Fibroblast of lung (primary cell): ENCODE measurements at places on chromosomes 1 and 21. TPM values are rescaled to one million over a fixed set of nuclear protein-coding genes. Genes with fewer than 3 reads are reported as not detected.
A peak's percentile ranks its signal among the peaks of the same experiment; 100 is the strongest.

- peak; percentile 86 for DNase-seq
These were observed at the start of gene MAP10 for GRCh38 chr1:232805269-232806185. TSS of gene MAP10 (plus strand) at chr1:232805416. CDS start at chr1:232805450, 34 bp downstream.

- no peak for DNase-seq
These were observed 8.5 kb downstream of the ECHDC2 start for GRCh38 chr1:52913014-52913413.

GRCh38 chr1:35509558-35509957 is 47.6 kb downstream of the KIAA0319L start:
- no peak for DNase-seq

- DNase-seq = peak; percentile 71
These were observed 1.0 kb downstream of the PLPP3 start for GRCh38 chr1:56578138-56578962.

DNA sequence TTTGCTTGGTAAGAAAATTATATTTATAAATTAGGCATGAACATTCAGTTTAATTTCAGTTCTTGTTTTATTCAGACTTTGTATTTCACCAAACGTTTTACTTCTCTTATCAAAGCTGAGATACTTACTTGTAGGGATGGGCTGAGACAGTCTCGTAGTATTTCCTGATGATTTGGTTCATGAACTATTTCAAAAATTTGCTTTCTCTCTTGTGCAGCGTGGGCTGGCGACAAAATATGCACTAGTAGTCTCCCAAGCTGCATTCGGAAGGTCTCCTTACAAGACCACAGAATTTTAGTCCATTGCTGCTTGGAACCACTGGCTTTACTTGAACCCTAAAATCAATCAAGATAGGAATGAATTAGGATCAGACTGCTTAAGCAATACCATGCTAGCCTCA is 91.7 kb upstream of the GNG4 start:
- DNase-seq = peak; percentile 94

DNA sequence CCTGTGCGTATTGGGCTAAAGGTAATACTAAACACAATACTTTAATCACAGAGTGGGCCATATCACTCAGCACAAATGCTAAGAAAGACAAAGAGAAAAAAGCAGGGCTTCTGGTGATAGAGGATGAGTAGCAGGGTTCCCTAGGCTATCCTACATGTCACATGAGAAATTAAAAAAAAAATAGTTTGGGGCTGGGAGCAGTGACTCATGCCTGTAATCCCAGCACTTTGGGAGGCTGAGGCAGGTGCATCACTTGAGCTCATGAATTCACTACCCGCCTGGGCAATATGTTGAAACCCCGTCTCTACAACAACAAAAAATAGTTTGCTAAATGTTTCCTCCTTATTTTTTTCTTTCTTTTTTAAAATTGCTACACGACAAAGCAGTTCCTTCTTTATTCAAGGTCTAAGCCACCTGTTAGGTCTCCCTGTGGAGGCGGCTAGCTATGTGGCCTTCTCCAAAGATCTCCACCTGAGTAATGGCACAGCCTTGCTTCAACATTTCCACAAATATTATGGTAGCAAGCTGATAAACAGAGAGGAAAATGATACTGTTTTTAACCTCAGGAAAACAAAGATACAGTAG is 1.5 kb downstream of the ENSA start:
- DNase-seq = no peak

- no peak for DNase-seq
These were observed 80.3 kb downstream of the PCNX2 start for GRCh38 chr1:233215135-233215760.

GRCh38 chr1:204685236-204686006 is at the start of gene LRRN2:
TSS of gene LRRN2 (minus strand) at chr1:204685738. CDS start at chr1:204619992, 65,746 bp downstream.
- DNase-seq = no peak

DNA sequence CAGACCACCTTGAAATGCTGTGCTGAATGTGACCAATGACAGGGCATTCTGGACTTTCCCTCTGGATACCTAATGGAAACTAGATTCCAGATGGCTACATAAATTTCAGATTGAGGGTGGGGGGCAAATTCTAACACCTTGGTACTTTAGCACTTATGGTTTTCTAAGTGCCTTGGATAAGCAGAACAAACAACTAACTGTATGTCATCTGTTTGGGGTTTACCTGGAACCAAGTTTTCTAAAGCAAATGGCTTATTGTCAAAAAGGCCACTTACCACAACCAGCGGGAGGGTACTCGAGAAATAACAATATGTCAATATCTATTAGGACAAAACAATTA is 39.1 kb downstream of the GPR3 start:
- DNase-seq = no peak

DNA sequence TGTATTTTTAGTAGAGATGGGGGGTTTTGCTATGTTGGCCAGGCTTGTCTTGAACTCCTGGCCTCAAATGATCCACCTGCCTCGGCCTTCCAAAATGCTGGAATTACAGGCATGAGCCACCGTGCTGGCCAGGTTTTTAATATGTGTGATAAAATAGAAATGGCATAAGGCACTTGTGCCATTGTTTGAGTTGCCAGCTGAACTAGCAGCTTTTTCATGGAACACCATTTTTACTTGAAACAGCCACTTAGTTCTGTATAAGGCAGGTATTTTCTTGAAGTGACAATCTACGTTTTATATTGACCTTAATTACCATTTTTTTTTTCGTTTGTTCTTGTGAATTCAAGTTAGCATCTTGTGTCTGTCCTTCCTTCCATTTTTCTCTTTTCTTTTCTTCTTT is 28.3 kb downstream of the MTF2 start:
- no peak for DNase-seq

DNA sequence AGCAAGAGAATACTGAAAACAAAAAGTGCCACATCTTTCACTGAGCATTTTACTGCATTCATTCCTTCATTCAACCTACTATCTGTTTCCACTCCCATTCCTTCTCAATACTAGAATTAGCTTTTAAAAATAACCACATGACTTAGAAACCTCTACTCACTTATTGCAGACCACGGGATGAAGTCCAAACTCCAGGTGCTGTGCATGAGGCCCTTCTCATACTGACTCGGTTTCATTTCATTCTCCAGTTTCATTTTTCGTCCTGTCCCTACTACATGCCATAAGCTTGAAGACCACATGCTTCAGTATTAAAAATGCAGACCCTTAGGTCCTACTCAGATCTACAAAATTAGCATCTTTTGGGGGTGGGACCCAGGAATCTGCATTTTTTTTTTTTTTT is 2.3 kb upstream of the BACH1 start:
- DNase-seq = no peak

- DNase-seq = no peak
These were observed 129.9 kb upstream of the ZRANB2 start for GRCh38 chr1:71210718-71211117.

- peak; percentile 97 for DNase-seq
These were observed 9.5 kb upstream of the PADI3 start for GRCh38 chr1:17239420-17239819.

- DNase-seq = no peak
These were observed 259.1 kb downstream of the BARHL2 start for GRCh38 chr1:90457985-90458384.

DNA sequence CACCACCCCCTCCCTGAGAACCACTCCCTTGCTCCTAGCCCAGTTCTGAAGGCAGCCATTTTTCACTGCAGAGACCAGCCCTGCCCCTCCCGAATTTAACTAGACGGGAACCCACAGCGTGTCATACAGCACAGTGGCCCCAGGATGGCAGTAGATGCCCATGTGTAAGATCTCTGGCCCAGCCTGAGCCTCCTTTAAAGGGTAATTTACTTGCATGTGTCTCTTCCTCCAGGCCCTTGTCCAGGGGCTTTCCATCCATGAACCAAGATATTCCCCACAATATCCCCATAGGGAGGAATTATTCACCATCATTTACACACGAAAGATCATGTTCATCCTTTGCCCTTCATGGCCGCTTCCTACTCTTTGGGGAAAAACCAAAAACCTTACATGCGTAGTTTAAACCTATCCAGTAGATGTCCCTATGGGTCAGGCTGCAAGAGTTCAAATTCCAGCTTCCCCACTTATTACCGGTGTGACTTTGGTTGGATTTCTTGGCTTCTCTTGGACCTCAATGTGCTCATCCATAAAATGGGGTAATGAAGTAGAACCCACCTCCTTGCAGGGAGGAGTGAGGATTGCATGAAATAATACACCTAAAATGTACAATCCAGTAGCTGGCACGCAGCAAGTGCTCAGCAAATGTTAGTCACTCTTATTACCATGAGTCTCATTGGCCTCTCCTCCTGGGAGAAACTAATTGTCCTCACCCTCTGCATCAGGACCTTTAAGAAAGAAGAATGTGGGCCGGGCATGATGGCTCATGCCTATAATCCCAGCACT is 4.0 kb upstream of the LACTBL1 start:
- DNase-seq = peak; percentile 79

- DNase-seq = no peak
These were observed 212.9 kb upstream of the HOOK1 start for GRCh38 chr1:59601811-59602210.

GRCh38 chr1:108877348-108878159 is 769 bp downstream of the GPSM2 start:
- peak; percentile 50 for DNase-seq

DNA sequence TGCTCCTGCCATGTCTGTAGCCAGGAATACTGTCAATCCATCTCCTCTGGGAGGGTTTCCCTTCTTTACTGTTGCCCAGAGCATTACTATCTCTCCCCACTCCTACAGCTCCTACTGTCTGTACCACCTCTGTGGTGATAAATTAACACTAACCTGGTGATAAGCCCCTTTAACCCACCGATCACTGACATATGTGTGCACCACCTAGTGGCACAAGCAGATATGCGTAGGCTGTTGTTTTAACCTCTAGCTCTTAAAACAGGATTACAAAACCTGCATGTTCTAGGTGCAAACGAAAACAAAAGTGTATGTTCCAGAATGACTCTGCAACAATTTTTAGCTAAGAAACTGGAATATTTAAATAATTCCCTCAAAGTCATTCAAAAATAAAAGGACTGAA is 93.9 kb upstream of the BEND5 start:
- DNase-seq = no peak

DNA sequence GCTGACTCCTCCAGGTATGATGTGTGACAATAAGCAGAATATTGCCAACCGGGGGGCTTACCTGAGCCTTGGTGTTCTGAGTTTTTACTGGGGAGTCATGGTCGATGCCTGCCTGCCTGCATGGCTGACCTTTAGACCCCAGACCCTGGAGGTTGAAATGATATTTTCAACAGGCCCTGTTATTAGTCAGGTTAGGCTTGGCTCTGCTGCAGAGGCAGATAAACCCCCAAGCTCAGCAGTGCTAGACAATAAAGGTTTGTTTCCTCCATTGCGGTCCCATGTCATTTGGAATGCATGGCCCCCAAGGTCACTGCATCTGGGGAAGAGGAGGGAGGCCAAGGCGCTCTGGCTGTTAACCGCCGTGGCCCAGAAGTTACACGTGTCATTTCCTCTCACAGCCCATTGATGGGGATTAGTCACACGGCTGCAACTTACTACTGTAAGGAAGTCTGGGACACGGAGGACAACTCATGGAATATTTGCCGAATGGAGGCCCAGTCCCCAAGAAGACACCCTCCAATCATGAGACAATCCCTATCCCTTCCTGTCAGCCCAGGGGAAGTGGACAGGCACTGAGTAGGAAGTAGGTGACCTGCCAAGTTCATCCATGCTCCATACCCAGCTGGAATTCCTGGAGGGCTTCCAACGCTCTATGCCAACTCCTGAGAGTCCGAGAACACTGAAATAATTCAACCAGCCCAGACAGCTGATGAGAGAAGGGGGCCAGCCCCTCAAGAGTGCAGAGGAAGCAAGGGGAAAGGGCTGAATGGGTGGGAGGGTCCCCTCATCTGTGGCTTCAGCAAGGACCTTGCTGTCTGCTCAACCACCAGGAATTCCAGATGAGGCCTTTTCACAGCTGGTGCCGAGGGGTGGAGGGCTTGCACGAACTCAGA is 97.3 kb downstream of the TAS1R2 start:
- no peak for DNase-seq

LORICRIN gene
- polyA plus RNA-seq = not detected in 2 replicates

LAMB3 gene
- polyA plus RNA-seq = 4.1 and 5.5 TPM in 2 replicates

REN gene
- 0.11 and 0.20 TPM in 2 replicates for polyA plus RNA-seq

AMY1C gene
- not detected in 2 replicates for polyA plus RNA-seq

APCS gene
- not detected in 2 replicates for polyA plus RNA-seq

CHAF1B gene
- 5.2 and 12.4 TPM in 2 replicates for polyA plus RNA-seq

RGS4 gene
- 80.2 and 170 TPM in 2 replicates for polyA plus RNA-seq

NR5A2 gene
- 0.01 TPM in 1 of 2 replicates, not detected in the other for polyA plus RNA-seq

FAM3B gene
- not detected in 2 replicates for polyA plus RNA-seq

ATP5PO gene
- 259 and 277 TPM in 2 replicates for polyA plus RNA-seq
